Astrocyte (in vitro differentiated cells and primary cell): ENCODE measurements at places on chromosomes 4 and X. TPM values are rescaled to one million over a fixed set of nuclear protein-coding genes. Genes with fewer than 3 reads are reported as not detected.

DNA sequence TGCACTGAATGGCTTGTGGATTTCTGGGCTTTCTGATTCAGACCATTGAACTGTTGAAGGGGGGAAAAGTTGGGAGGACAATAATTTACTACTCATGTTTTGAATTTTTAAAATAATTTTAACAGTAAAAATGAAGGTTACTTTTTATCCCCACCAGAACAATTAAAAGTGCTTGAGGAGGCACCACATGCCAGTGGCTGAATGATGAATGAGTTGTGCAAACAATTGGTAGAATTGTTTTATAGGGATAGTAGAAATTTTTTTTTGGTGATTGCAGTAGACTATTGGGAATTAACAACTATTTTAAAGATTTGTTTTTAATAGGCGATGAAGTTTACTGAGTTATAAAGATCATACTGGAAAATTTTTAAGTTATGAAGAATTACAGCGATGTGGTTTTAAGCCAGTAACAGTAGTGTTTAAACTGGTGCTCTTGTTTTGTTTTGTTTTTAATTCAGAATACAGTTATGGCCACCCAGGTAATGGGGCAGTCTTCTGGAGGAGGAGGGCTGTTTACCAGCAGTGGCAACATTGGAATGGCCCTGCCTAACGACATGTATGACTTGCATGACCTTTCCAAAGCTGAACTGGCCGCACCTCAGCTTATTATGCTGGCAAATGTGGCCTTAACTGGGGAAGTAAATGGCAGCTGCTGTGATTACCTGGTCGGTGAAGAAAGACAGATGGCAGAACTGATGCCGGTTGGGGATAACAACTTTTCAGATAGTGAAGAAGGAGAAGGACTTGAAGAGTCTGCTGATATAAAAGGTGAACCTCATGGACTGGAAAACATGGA is 2.7 kb downstream of the REST start:
- no peak overlapping the region for H3K27ac ChIP-seq
- H3K4me1 ChIP-seq: peaks cover 4% of the 10 kb centered on the region
- peaks cover 6% of the 10 kb centered on the region for H3K36me3 ChIP-seq
- DNase-seq: no peak

DNA sequence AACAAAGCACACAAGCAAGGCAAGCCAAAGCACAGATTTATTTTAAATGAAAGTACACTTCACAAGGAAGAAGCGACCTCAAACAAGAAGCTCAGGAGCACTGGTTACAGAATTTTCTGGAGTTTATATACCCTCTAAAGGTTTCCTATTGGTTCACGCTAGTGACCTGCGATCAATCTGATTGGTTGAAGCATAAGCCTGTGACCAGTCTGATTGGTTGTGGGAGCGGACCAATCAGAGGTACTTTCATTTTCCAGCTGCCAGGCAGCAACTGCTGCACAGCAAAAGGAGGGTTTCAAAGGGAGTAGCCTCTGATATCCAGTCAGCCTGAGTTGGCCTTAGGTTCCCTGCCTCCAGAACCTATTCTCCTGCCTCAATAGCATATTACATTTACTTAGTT is 4.6 kb upstream of the AREG start:
- no peaks in the 10 kb centered on the region for H3K4me1 ChIP-seq
- no peak for DNase-seq
- H3K36me3 ChIP-seq: no peaks in the 10 kb centered on the region
- H3K27ac ChIP-seq: no peak overlapping the region
- no peak overlapping the region for H3K4me3 ChIP-seq

- DNase-seq: no peak
- H3K36me3 ChIP-seq: no peaks in the 10 kb centered on the region
- no peaks in the 10 kb centered on the region for H3K4me1 ChIP-seq
Observed at GRCh38 chr4:189613207-189613606, 327.5 kb upstream of the FRG1 start.

DNA sequence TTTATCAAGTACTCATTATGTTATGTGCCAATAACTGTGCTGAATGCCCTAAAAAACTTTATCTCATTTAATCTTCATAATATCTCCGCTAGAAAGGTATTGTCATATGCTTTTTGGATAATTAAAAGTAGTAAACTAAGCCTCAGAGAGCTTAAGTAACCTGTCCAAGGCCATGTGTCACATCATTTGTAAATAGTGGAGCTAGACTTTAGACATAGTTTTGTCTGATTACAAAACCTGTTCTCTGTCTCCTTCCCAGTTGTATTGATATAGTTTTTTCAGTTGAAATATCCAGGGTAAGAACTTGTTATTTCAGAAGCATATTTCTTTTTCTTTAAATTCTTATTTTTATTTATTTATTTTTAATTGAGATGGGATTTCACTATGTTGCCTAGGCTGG is 66.7 kb downstream of the TENM3 start:
- H3K36me3 ChIP-seq: no peaks in the 10 kb centered on the region
- no peak overlapping the region for H3K27ac ChIP-seq
- no peak overlapping the region for H3K4me3 ChIP-seq
- H3K27me3 ChIP-seq: no peaks in the 10 kb centered on the region

DNA sequence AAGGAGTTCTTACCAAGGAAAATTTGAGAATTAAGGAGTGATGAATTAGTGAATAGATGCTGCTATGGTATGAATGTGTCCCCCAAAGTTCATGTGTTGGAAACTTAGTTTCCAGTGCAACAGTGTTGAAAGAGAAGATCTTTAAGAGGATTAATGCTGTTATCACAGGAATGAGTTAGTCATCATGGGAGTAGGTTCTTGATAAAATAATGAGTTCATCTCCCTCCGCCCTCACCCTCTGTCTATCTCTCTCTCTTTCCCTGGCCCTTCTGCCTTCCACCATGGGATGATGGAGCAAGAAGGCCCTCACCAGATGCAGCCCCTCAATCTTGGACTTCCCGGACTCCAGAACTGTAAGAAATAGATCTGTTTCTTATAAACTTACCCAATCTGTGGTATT is 38.3 kb upstream of the KLHL8 start:
- H3K4me3 ChIP-seq: no peak overlapping the region
- H3K27ac ChIP-seq: no peak overlapping the region
- no peaks in the 10 kb centered on the region for H3K27me3 ChIP-seq
- DNase-seq: no peak

DNA sequence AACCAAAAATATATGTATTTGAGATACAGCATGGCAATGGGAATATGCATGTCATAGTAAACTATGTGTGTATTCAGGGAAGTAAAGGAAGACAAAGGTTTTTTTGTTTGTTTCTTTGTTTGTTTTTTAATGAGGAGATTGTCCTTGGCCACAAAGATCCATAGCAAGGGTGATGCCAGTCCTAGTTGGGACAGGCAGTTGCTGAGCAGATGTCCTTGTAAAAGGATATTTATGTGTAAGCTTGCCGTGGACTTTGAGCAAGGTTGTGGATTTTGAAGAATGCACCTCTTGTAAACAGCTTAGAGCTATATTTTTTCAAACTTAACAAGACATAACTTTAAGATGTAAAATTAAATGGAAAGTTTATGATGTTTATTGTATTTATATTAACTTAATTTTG is 69.9 kb upstream of the GABRE start:
- no peak for DNase-seq
- no peaks in the 10 kb centered on the region for H3K4me1 ChIP-seq
- H3K36me3 ChIP-seq: no peaks in the 10 kb centered on the region
- no peaks in the 10 kb centered on the region for H3K27me3 ChIP-seq
- H3K4me3 ChIP-seq: no peak overlapping the region

- no peaks in the 10 kb centered on the region for H3K36me3 ChIP-seq
- DNase-seq: no peak
- H3K4me3 ChIP-seq: no peak overlapping the region
- no peaks in the 10 kb centered on the region for H3K27me3 ChIP-seq
Observed at GRCh38 chrX:140804292-140804691, 94.7 kb downstream of the LINC00632 start.

DNA sequence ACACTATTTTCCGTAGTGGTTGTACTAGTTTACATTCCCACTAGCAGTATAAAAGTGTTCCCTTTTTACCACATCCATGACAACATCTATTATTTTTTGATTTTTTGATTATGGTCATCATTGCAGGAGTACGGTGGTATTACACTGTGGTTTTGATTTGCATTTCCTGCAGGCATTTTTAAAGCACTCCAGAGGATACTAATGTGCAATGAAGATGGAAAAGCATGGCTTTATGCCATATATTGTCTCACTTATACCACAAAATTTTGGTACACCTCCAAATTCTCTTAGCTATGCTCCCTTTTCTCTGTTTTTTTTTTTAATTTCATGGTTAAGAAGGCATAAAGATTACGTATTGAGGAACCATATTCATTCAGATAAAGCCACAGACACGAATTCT is 35.1 kb upstream of the NPY2R start:
- DNase-seq: peak; percentile 8
- no peak overlapping the region for H3K27ac ChIP-seq
- no peaks in the 10 kb centered on the region for H3K4me1 ChIP-seq
- H3K36me3 ChIP-seq: no peaks in the 10 kb centered on the region

GRCh38 chr4:126051689-126052424 is 737.1 kb downstream of the FAT4 start:
- no peaks in the 10 kb centered on the region for H3K27me3 ChIP-seq
- H3K4me1 ChIP-seq: no peaks in the 10 kb centered on the region
- H3K4me3 ChIP-seq: no peak overlapping the region
- DNase-seq: peak; percentile 64
- no peak overlapping the region for H3K27ac ChIP-seq

The SNCA gene
- total RNA-seq: 25.1 and 27.3 TPM in 2 replicates

The TMEM47 gene
- 39.6 and 40.3 TPM in 2 replicates for total RNA-seq

The TMSB15C gene
- total RNA-seq: 2.3 and 2.7 TPM in 2 replicates

The MSANTD1 gene
- total RNA-seq: 1.4 and 1.6 TPM in 2 replicates

The SORBS2 gene
- total RNA-seq: 96.1 and 97.4 TPM in 2 replicates

The SLC10A7 gene
- total RNA-seq: 8.8 and 8.9 TPM in 2 replicates
